ENCODE measurements at places on chromosomes 13 and 19.

- no peak for DNase-seq
Observed at GRCh38 chr13:85333506-85334020, 465.7 kb downstream of the SLITRK6 start.

DNA sequence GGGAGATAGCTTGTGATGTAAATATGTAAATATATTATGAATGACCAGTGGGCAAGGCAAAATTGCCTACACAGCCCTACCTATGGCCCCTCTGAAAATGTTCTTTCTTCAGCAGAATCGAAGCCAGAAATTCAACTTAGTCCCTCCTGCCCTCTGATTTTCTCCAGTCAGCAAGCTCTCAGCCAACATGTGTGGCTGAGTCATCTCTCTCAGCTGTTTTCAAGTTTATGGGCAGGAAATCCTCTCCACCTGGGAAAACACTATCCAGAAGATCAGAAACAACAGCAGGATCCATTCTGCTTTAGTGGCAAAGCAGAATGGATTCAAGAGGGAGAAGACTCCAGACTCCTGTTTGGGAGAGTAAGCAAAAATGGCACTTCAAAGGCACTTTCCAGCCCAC lies 8.9 kb upstream of the ZNF527 start:
- DNase-seq, result no peak

DNA sequence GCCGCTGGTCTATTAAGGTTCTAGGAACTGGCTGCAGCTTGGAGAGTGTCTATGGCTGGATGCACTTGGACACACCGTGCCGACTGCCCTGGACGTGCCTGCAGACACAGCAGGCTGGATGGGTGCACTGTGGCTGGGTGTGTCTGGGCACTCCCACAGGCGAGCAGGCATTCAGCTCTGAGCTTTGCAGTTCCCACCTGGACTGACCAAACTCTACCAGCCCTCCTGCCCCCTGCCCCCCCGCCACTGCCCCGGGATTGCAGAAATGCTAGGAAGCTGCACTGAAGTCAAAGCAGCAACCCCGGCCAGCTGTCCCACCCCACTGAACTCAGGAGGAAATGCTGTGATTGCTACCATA lies 7.0 kb upstream of the LRP3 start:
- no peak for DNase-seq

- DNase-seq, result no peak
Observed at GRCh38 chr13:45896285-45896684, 44.7 kb upstream of the SIAH3 start.

DNA sequence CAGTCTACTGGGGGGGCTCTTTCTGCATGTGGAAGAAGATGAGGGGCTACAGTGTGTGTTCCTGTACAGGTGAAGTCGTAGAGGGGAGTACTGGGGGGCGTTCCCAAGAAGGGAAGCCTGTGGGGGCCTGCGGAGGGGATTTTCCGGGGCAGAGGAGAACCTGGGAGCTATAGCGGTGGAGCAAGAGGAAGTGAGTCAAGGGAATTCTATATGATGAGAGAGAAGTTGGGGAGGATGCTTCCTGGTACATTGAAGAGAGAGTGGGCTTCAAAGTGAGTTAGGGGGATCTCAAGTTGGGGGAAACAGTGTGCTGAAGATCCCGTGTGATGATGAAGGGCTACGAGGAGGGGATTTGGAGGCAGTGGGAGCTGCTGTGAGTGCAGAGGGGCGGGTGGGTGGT lies 1.9 kb upstream of the CACNG8 start:
- no peak for DNase-seq
